NCI-H2107 (cell line): ENCODE measurements at places on chromosomes 16 and 17.

DNA sequence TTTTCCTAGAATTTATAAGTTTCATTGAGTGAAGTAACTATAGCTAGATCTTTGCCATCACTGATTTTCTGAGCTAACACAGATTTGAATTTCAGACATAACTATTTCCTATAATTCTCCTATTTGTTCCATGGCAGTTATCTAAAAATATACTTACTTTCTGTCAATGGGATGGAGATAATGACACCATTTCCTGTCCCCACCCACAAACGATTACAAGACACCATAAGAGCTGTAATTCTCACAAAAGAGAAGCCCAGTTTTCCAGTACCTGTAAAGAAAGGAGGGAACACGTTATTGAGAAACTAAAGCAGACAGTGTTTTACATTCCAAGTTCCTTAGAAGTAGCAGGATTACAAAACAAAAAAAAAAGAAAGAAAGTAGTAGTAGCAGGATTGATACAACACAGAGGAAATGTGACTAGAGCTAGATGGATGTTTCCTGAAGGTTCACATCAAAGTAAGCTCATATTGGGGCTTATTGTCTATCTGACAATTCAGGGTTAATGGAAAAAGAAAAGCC lies 110.9 kb upstream of the TOB1 start:
- no peak for DNase-seq

GRCh38 chr16:14452066-14452465 lies 178.0 kb downstream of the PARN start:
- no peak for DNase-seq

DNA sequence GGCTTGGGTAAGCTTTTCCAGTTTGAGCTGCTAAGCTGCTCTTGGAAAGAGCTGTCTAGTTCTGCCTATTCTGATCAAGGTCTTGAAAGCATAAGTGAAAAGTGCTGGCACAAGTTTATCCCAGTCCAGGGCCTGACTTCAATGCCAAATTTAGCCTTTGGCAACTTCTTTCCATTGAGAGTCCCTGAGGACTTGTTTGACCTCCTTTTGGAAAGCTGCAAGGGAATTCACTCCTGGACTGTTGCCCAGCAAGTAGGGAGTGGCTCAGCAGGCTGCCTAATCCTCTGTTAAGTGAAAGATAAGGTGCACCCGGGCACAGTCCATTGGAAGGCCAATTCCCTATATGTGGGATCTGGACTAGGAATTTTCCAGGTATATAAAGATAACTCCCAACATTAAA lies 16.0 kb upstream of the TANC2 start:
- no peak for DNase-seq

DNA sequence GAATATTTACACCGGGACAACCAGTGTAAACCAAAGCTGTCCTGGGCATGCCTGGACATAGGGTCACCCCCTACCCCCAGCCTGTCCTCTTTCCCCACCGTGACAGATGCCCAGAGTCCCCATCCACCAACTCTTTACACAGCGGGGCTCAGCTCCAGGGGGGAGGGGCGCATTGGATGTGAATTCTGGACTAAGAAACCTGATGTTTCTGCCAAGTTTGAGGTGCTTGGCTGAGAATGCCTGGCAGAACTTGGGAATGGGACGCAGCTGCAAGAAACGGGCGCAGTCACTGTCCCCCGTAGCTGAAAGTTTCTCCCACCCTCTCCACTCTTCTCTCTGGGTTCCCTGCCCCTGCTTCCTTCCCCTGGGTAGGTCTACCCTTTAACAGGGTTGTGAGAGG lies 68.0 kb upstream of the CDC42EP4 start:
- DNase-seq: no peak

DNA sequence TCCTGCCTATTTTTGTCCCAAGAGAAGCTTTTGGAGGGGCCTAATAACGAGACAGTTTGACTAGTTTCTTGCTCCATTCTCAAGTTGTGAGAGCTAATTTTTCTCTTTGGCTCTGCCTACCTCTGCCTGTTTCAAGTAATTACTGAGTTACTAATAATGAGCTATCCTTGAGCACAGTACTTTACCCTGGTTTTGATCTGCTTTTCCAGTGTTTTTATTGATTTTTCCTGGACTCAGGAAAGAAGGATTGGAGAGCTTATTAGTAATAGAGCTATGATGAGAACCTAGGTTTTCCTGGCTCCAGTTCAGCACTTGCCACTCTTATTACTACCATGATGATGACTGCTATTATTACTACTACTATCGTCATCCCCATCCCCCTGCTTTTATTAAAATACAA lies 106.7 kb downstream of the HS3ST3B1 start:
- DNase-seq: no peak

DNA sequence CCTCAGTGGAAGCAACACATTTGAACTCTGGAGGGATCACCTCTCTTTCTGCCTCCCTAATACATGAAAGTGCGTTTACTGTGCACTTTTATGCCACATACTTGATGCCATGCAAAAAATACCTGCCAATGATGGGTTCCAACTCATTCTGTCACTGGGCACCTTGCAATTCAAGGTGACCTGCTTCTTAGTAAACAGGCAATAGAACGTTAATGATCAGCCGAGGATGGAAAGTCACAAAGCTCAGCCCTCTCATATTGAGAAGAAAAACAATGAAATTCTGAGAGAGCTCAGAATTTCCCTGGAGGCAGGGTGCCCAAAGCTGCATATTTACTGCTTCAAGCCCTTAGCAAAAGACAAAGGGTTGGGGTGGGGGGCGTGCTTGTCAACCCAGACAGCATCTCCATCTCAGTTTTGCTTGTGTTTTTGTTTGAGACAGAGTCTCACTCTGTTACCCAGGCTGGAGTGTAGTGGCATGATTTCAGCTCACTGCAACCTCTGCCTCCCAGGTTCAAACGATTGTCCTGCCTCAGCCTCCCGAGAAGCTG lies 23.2 kb downstream of the LITAF start:
- DNase-seq: no peak

DNA sequence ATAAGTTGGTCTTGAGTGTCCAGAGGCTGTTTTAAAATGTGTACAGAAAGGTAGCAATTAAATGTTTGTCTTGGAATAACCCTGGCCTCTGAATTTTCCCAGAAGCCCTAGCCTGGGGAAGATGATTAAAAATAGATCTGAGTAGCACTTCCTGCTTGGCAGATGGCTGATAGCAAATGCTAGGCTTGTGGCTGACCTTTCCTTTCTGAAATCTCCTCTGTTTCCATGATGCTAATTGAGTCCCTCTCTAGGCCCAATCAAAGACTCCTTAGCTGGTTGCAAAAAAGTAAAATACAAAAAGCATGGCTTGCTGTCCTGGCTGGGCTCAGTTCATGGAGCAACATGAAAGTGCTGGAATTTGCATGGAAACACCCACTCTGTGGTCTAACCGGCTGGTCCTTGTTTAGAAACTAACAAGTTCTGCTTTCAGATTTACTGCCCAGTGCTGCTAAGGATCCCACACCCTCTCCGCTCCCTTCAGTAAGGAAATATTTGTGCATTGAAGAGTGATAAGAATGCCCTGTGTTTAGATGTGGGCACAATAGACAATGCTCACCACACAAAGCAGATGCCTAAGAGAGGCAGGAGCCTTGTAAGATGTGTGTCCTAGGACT lies 40.8 kb downstream of the YPEL2 start:
- no peak for DNase-seq

DNA sequence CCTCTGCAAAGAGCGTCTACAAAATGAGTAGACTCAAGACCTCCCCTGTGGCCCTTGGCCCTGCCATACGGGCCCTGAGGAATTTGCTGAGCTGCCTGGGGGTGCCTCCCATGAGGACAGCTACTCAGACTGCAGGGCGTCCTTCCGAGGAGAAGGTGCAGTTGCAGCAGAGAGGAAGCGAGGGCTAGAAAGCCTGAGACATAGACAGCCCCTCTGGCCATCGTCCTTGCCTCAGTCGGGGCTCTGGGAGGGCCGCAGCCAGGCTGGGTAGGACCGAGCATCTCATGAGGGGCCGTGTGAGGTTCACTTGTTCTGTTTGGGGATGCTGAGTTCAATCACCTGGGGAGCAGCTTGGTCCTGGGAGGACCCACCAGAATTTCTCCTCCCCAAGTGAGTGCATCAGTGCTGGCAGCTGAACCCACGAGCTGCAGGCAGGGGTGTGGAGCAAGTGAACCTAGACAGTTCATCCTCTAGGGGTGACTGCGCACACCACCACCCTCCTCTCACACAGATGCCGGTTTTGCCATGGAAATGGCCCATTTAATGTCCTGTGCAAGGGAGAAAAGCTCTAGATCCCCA lies 20.3 kb downstream of the RAB11FIP4 start:
- no peak for DNase-seq

DNA sequence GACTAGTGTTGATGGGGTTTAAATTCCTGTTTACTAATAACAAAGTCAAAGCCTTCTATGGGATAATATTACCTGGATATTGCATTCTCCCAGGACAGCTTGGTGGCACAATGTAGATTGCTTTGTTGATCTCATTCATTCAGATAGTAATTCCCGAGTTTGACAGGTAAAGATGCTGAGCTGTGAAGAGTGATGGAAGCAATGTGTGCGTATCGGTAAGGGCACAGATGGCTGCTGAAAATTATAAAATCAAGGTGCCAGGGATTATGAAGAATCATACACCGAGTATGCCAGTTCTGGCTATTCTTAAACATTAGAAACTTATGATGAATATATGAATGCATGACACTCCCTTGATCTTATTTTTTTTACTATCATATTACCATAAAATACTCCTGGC lies 100.6 kb upstream of the CNTNAP4 start:
- no peak for DNase-seq

DNA sequence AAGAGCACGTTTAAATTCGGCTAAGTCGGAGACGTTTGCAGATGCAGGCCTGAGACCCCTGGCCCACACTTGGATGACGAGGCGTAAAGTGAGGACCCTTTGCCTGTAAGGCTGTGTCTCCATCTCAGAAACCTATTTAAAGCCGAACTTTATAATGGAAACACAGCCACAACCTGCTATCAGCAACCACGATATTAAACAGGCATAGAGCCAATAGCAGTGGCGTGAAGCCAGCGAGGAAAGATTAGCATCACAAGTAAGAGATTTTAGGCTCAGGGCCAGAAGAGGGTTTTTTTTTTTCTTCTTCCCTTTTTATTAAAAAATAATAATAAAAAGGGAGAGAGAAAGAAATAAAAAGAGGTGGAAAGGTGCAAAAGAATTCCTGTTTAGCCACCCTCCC lies 111.3 kb upstream of the NOL11 start:
- DNase-seq: no peak

DNA sequence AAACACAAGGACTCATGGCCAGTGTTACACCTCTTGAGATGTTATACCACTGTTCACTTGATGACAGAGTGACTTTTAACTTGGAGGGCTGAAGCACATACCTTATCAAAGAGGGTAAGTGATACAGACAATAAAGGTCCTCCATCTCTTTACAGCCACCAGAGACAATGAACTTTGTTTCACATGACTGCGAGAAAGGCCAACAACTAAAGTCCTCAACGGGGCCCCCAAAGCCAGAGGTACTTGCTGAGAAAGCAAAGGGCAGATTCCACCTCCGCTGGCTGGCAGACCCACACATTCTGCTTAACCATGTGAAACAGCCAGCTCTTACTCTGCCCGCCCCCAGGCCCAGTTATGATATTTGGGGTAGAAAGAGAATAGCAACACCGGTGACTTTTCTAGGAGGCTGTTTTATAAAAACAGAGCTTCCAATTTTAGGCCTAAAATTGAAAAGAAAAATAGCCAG lies 21.4 kb downstream of the DCUN1D3 start:
- no peak for DNase-seq
